Activated T-helper 1 cell treated with anti-CD3 and anti-CD28 coated beads, Interleukin-12 subunit alpha, Interleukin-12 subunit beta, Interleukin-2, Interleukin-4 antibody, amounts not matched to agents 30 ng/mL and 10 ng/mL and 1 ng/mL, durations not matched to agents 14 hours and 24 hours and 36 hours (primary cell): ENCODE measurements at places on chromosomes 4 and X.
A peak's percentile ranks its signal among the peaks of the same experiment; 100 is the strongest.

- no peak for DNase-seq
Measured at GRCh38 chrX:31181377-31182000, 109.6 kb upstream of the FTHL17 start.

DNA sequence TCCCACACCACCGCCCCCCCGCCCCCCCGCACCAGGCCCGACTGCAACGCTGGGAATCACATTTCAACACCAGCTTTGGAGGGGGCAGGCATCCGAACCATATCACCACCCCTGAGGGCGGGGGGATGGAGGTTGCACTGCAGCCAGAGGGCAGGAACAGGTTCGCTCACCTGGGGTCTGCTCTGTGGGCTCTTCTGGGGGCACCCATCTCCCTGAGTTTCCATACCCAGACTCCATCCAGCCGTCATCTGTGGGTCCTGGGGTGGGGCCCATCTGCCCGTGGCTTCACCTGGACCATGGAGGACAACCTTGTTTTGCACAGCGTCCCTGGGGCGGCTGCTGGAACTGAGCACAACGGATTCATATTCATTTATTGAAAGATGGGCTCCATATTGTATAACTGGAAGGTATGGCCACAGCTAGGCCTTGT, 6.9 kb downstream of the PSAPL1 start:
- no peak for DNase-seq

- DNase-seq, result no peak
Measured at GRCh38 chr4:93182722-93183121, 645.8 kb upstream of the ATOH1 start.

DNA sequence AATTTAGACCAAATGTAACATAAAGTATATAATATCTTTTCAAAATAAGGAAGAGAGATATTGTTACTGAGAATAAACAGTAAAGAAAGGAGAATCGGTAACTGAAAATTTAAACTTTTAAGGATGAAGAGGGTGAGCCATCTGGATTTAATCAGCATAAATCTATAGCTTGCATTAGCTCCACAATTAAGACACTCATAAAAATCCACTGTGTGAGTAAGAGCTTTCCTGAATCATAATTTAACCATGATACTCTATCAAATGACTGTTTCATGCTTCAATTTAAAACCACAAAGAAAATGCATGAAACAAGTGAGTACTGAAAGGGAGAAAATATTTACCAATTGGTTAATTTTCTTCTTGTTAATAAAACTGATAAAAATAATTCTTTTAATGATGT, 951.5 kb upstream of the SLIT2 start:
- DNase-seq, result no peak

DNA sequence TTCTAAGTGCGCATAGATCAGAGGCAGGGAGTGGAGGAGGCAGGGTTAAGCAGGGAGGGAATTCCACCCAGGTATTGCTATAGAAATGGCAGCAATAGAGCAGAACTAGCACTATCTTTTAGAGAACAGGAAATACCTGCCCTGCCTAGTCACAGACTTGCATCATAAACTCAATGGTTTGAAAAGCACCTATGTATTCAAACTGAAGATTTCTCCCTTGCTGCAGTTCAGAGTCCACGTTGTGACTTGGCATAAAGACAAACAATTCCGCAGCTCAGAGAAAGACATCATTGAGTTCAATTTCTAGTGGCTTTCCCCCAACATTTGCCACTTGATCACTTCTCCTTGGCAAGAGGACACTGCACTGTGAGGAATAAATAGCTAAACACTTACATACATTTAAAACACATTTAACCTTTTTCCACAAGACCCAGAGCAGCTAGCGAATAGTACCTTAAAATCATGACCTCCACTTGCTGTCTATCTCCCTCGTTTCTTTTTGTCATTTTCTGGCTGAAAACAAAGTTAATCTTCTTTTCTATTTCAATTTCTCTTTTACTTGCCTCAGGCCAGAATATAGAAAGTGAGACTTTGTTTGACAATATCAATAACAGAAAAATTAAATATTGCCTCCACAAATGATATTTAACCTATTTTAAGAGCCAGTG, 42.4 kb downstream of the SLC7A11 start:
- no peak for DNase-seq

DNA sequence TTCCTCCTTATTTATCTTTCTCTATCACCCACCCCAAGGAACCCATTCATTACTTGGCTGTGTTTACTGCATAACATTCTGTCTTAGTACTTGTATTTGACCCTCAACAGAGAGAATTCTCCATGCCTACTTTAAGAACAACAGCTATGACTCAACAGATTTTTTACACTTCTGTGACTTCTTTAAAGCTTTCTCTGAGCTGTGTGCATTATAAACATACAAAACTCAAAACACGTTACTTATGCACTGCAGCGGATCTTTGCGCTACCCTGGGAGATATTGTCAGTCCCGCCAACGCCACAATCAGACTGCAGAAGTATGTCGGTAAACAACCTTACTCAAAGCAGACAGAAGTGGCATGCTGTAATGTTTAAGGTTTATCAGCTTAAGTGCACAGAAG, 35.1 kb downstream of the PRKX start:
- DNase-seq, result no peak

DNA sequence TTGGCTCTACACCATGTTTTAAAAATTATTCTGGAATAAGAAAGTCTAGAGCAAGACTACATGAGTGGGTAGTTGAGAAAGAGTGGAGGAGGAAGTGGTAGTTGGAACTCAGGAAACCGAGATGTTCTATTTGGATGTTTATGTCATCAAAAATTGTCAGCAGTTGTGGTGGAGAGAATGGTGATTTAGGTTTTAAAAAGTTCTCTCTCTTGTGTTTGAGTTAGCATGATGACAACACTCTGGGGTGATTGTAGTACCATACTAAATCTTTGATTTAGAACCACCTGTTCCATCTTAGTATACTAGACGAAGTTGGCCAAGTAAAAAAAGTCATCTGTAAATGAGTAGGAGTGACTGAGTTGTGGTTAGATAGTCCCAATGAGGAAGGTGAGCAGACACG, 40.7 kb downstream of the KLHL2 start:
- DNase-seq, result no peak

DNA sequence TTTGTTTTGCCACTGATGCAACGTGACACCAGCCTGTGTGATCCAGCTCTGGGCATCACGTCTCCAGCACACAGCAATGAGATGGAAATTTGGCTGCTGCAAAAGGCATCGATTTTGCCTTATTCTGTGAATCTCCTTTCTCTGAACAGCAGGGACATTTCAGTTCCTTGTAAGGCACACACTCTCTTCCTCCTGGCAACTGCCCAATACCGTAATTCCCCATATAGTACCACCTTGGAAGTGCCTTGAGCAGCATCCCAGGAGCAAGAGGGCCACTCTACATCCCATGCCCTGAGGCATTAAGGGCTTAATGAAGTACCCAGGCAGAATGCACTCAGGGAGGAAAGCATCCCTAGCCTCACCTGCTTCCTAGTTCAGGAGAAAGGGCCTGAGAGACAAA, 10.5 kb upstream of the MAMLD1 start:
- DNase-seq, result no peak

GRCh38 chr4:106670976-106671375, 302.4 kb upstream of the GIMD1 start:
- no peak for DNase-seq

DNA sequence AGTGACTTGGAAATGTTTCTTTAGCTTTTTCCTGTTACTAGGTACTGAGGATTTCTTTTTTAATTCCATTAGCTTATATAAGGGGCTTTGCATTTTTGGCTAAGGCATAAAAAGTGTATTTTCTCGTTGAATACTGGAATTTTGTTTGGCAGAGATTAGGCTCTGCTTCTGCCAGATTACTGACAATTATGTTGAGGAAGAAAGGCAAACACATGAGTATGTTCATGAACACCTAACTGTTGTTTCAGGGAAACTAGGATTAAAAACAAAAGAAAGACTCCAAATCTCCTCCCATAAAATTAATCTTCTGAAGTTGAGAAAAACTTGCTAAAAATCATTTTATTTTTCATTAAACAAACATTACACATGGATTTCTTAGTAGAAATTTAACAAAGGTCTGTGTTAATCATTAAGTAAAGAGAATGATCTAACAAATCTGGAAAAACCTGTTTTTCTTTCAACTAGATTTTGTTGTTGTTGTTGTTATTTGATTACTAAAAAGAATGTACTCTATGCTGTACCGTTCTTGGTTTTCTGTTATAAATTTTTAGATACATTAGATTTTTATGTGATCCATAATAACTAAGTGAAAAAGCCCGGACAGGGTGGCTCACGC, 43.3 kb upstream of the STAG2 start:
- no peak for DNase-seq

- DNase-seq, result no peak
Measured at GRCh38 chrX:133265331-133265730, 47.2 kb upstream of the TFDP3 start.

- no peak for DNase-seq
Measured at GRCh38 chr4:164648151-164648848, 105.6 kb upstream of the SMIM31 start.

DNA sequence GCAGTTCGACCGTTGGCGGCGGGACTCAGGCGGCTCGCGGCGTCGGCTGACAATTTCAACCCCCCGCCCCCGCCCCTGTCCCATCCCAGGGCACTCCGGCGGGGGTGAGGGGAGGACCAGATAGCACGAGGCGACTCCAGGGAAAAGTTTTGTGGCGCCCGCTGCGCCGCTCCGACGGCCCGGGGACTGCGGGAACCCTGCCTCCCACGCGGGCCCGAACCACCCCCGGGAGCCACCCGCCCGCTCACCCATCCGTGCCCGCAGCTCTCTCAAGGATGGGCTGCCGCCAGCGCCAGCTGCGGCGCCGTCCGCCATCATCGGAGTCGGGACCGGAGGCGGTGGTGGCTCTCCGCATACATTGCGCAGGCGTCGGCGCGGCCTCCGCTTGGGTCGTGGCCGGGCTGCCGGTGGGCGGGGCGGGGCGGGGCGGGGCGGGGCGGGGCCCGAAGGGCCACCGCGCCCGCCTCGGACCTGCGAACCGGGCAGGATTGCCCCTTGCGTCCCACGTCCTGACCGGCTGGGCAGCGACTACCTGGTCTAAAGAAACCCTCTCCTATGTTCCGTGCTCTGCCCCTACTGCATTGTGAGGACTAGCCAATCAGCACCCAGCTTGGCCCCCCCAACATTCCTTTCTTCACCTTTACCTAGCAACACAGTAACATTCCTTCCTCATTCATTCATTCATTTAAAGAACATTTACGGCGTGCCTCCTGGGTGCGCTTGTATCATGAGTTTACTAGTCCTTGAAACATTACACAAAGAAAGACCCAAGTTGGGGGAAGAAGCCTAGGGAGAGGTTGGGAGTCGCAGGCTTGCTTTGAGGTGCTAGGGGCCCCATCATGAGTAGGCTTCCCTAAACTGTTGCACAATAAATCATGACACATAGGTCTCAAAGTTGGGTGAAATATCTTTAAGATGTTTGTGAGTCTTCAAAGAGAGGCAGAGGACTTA, at the start of gene MAP7D3:
Gene MAP7D3, minus strand, starts transcription at position 360 of the 951 bp plus-strand sequence. Its CDS starts 42 bp downstream, at position 318.
- peak; percentile 61 for DNase-seq

- DNase-seq, result no peak
Measured at GRCh38 chrX:70552130-70552704, 107.6 kb downstream of the DLG3 start.

- DNase-seq, result no peak
Measured at GRCh38 chr4:104901438-104901837, 245.2 kb upstream of the TET2 start.

GRCh38 chrX:68714856-68715255, 67.4 kb downstream of the STARD8 start:
- no peak for DNase-seq

GRCh38 chr4:179447308-179447707, 2005.1 kb upstream of the AGA start:
- no peak for DNase-seq

GRCh38 chr4:20395160-20395773, 143.6 kb downstream of the SLIT2 start:
- DNase-seq, result no peak

GRCh38 chr4:41379230-41379629, 122.5 kb downstream of the UCHL1 start:
- DNase-seq, result no peak

- no peak for DNase-seq
Measured at GRCh38 chr4:145531223-145531622, 49.6 kb downstream of the SMAD1 start.

DNA sequence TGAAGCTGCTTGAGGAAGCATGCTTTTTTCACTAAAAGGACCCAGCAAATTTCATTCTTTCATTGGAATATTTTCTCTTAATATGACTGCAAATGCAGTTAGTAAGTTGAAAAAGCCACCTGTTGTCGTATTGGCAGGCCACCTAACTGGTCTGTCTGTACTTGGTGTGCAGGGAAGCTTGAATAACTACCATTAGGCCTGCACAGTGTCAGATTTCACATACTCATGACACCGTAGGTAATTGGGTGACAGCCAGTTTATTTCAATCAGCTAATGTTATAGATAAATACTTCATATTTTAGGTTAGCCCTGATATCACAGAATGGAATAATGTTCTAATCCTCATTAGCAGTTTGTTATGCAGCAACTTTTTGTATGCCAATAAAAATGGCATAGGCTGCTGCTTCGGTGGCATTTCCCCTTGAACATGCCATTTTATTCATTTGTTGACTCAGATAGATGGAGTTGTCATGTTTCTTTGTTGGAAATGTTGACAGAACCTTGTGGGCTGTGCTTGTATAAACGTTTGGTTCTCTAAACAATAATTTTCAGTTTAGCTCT, 173.7 kb downstream of the RPA4 start:
- DNase-seq, result no peak

DNA sequence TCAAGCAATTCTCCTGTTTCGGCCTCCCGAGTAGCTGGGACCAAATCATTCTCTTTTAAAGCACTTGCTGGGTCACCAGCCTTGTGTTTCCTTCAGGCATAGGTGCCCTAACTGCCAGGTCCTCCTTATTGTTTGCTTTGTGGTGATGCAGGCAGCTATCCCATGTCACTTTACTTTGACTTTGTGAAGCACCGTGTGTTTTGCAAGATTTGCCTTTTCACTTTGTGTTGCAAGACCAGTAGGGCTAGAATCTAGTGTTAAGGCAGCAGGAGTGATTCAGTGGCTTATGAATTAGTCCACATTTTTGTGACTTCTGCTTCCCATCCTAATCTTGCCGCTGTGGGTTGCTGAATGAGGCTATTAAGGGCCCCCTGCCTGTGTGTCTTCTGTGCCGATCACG, 20.2 kb downstream of the SYAP1 start:
- DNase-seq, result no peak

DNA sequence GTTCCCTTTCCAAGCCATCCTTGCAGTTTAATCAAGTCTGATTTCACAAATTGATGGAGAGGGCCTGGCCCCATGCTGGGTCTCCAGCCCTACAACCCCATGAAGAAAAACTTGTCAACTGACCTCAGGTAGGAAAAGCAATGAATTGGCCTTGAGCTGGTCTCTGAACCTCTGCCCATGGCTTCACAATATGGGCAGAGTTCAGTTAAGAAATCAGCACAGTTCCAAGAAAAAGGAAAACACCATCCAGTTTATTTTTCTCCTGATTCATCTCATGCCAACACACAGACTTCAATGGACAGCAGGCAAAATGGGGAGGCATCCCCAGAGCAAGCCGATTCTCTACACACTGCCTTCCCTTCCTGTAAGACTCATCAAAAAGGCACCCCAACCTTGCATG, 3.3 kb downstream of the RIPPLY1 start:
- DNase-seq, result no peak

GRCh38 chr4:56026596-56026995, 77.9 kb downstream of the CEP135 start:
- no peak for DNase-seq
